ENCODE measurements at places on chromosomes 12 and 14.

DNA sequence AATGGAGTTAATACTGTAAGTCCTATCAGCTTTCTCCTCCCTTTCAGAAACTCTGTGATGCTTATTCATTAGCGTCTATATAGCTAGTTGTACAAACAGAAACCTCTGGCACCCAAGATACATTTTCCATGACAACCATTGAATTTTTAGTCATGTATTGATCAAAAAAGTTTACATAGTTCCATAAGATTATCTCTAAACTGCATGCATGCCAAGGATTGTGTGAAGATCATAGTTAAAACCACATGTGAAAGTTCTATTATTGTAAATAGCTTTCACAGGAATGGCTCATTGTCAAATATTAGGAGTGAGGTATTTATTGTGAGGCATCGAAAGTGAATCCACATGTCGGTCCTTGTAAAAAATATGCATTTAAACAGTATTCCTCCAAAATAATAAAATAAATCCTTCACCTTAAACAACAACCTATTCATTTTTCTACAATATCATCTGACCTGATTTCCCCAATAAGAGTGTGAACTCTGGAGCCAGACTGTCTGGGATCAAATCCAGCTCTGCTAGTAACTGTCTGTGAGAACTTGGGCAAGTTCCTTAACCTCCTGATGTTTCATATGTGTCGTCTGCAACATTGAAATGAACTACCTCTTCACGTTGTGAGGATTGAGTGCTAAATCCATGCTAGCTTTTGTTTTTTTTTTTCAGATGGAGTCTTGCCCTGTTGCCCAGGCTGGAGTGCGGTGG is 10.6 kb upstream of the CDKL1 start:
- DNase-seq, result no peak

DNA sequence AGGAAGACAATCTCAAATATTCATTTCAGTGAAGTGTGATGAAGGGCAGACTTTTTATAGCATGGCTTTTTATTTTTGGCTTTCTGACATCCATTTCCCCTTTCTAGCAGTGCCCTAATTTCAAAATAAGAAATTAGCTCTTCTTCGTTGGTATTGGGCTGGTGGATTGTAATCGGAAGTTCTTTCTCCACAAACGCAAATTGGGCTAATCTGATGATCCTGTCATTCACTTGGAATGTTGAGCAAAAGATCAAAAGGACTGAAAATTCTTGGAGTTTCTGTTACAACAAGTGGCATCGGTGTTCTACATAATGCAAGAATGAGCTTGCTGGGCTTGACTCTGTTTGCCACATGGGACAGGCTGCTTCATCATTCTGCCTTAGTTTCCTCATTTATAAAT is 1182.8 kb downstream of the FLRT2 start:
- DNase-seq, result no peak

- no peak for DNase-seq
These were observed 320.8 kb downstream of the ZFP36L1 start for GRCh38 chr14:68471964-68472508.

GRCh38 chr12:112122823-112123690 is 2.3 kb upstream of the TRAFD1 start:
- no peak for DNase-seq

- DNase-seq, result no peak
These were observed 23.3 kb upstream of the MYF6 start for GRCh38 chr12:80684077-80684495.

DNA sequence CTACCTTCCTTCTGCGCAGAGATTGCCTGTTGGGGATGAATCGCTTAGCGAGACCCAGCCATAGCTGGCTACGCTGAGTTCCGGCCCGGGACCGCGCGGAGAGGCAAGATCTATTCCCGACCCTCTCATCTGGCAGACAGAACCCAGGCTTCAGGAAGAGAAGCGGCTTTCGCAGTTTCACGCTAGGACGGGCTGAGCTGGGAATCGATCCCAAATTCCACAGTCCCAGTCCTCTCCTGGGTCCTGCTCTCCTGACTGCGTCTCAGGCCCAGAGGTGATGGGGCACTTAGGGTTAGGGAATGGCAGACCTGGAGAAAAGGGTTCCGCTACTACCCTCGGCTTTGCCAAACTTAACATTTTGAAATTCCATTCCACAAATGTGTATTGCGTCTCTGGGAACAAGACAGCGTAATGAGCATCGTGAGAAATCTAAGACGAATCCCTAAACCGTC is 2.8 kb downstream of the PTPN21 start:
- DNase-seq, result no peak

GRCh38 chr14:23370221-23370620 is 2.4 kb upstream of the IL25 start:
- DNase-seq, result no peak

Data from activated CD4-positive, alpha-beta T cell treated with anti-CD3 and anti-CD28 coated beads, Interleukin-2, amount 50 U/mL, for 48 hours (primary cell).